ENCODE measurements at places on chromosomes 5 and 9. TPM values are rescaled to one million over a fixed set of nuclear protein-coding genes. Genes with fewer than 3 reads are reported as not detected.

The CARTPT gene
- not detected for total RNA-seq

The PCDHA1 gene
- 0.32 TPM for total RNA-seq

The MGAT1 gene
- 70.5 TPM for total RNA-seq

The BICD2 gene
- 44.4 TPM for total RNA-seq

The CEL gene
- total RNA-seq, result not detected

The PCDHA13 gene
- total RNA-seq, result 0.15 TPM

The OR13J1 gene
- total RNA-seq, result not detected

The BSPRY gene
- not detected for total RNA-seq

The PDE6A gene
- total RNA-seq, result not detected

The PCDHB5 gene
- total RNA-seq, result 0.46 TPM

The HMMR gene
- 46.7 TPM for total RNA-seq

The SLC36A2 gene
- not detected for total RNA-seq

The CRAT gene
- 22.3 TPM for total RNA-seq

The ZCCHC10 gene
- total RNA-seq, result 15.6 TPM

The NMUR2 gene
- total RNA-seq, result not detected

The SHLD3 gene
- 8.1 TPM for total RNA-seq

The B4GALT1 gene
- total RNA-seq, result 10.4 TPM

The PLAC8L1 gene
- total RNA-seq, result not detected

The ANKRD34B gene
- total RNA-seq, result not detected

The UAP1L1 gene
- total RNA-seq, result 15.8 TPM

The CD180 gene
- not detected for total RNA-seq

The EMB gene
- total RNA-seq, result not detected

The MSMP gene
- 187 TPM for total RNA-seq

The GABRA6 gene
- total RNA-seq, result not detected

The NIPAL4 gene
- not detected for total RNA-seq

The PLAA gene
- 56.2 TPM for total RNA-seq

The CD274 gene
- 17.9 TPM for total RNA-seq

The APBA1 gene
- 1.6 TPM for total RNA-seq

The F2RL2 gene
- 0.65 TPM for total RNA-seq

The PCDHAC1 gene
- under 0.01 TPM for total RNA-seq

The ENHO gene
- not detected for total RNA-seq

The N4BP3 gene
- 28.1 TPM for total RNA-seq

Measured in epithelial cell of umbilical artery (primary cell).